ENCODE measurements at places on chromosomes 13 and 19. TPM values are rescaled to one million over a fixed set of nuclear protein-coding genes. Genes with fewer than 3 reads are reported as not detected.

- no peaks in the 10 kb centered on the region for H3K36me3 ChIP-seq
- no peak for DNase-seq
- H3K27ac ChIP-seq: no peak overlapping the region
- no peaks in the 10 kb centered on the region for H3K27me3 ChIP-seq
These were observed 6.7 kb downstream of the KLK14 start for GRCh38 chr19:51075998-51076397.

DNA sequence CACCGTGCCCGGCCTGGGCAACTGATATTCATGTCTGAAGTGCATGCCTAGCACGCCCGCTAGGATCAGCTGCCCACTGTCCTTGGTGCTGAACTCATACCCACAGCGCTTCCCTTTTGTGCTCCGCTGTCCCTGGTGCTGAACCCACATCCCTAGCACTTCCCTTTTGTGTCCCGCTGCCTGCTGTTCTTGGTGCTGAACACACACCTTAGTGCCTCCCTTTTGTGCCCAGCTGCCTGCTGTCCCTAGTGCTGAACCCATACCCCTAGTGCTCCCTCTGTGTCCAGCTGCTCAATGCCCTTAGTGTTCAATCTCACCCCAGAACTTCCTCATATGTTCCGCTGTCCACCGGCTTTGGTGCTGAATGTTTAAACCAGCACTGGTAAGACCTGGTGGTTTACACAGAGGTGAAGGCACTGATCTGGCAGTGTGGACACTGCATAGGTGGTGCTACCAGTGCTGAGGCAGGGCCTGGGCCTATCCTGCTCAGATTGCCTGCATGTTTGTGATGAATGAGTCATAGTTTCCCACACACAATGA lies 26.3 kb upstream of the SIGLEC11 start:
- no peak overlapping the region for H3K4me3 ChIP-seq
- peaks cover 20% of the 10 kb centered on the region for H3K36me3 ChIP-seq
- H3K4me1 ChIP-seq: peaks cover 14% of the 10 kb centered on the region
- DNase-seq: peak; percentile 93
- H3K27me3 ChIP-seq: no peaks in the 10 kb centered on the region

GRCh38 chr13:73828811-73829210 lies 305.4 kb downstream of the KLF12 start:
- no peaks in the 10 kb centered on the region for H3K27me3 ChIP-seq
- H3K27ac ChIP-seq: no peak overlapping the region
- no peak for DNase-seq
- no peak overlapping the region for H3K4me3 ChIP-seq
- peaks cover 51% of the 10 kb centered on the region for H3K4me1 ChIP-seq

PSG11 gene
- total RNA-seq: not detected

DNA sequence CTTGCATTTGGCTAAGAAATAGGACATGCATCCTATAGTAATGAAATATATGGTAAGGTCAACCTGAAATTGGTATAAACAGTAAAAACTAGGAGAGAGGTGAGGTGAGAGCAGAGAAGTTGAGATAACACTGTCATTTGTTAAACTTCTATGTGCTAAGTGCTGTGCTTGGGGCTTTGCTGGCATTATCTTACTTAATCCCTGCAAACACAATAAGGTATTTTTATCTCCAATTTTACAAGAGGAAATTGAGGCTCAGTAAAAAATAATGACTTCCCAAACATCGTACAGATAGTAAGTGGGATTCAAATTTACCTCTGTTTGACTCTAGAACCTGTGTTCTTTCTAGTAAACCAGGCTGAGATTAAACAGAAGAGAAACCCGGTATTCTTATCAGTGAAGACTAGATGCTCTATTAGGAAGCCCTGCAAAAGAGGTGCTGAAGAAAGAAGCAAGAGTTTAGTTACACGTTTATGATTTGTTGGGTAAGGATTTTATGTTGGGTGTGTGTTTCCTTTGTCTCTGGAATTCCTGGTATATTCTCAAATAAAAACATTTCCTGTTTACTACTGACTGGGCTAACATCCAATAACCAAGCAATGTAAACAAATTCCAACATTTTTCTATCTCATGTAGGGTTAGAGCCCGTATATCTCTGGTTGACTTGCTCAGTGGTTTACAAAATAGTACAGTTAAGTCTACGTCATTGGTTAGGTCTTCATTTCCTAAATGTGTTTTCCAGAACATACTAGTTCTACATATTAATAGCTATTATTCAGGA lies 137.3 kb upstream of the FNDC3A start:
- DNase-seq: no peak
- no peaks in the 10 kb centered on the region for H3K4me1 ChIP-seq
- peaks cover 2% of the 10 kb centered on the region for H3K27me3 ChIP-seq
- H3K36me3 ChIP-seq: peaks cover 3% of the 10 kb centered on the region
- H3K4me3 ChIP-seq: no peak overlapping the region
- H3K27ac ChIP-seq: no peak overlapping the region

- no peaks in the 10 kb centered on the region for H3K27me3 ChIP-seq
- no peak overlapping the region for H3K4me3 ChIP-seq
- no peak for DNase-seq
- H3K4me1 ChIP-seq: peaks cover 5% of the 10 kb centered on the region
- peaks cover 27% of the 10 kb centered on the region for H3K36me3 ChIP-seq
- H3K27ac ChIP-seq: no peak overlapping the region
These were observed 13.5 kb upstream of the ZNF554 start for GRCh38 chr19:2805991-2806649.

DNA sequence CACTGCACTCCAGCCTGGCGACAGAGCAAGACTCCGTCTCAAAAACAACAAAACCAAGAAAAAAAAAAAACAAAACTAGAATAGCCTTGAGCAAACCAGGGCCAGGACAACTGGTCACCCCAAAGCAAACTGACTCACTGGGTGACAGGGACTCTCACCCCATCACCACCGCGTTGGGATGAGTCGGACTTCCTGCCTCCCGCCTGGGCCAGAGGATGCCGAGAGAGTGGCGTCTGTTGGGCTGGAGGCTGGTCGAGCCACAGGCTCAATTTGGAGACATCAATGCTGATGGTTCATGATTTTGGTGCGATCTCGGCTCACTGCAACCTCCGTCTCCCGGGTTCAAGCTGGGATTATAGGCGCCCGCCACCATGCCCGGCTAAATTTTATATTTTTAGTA lies 11.6 kb downstream of the TMPRSS9 start:
- H3K4me1 ChIP-seq: no peaks in the 10 kb centered on the region
- no peak overlapping the region for H3K4me3 ChIP-seq
- peaks cover 5% of the 10 kb centered on the region for H3K27me3 ChIP-seq
- H3K36me3 ChIP-seq: no peaks in the 10 kb centered on the region
- no peak overlapping the region for H3K27ac ChIP-seq
- no peak for DNase-seq

GRCh38 chr13:51499841-51500240 lies 47.0 kb upstream of the INTS6 start:
- H3K4me3 ChIP-seq: no peak overlapping the region
- H3K27me3 ChIP-seq: peaks cover 8% of the 10 kb centered on the region

- H3K4me1 ChIP-seq: peaks cover 9% of the 10 kb centered on the region
- no peak overlapping the region for H3K4me3 ChIP-seq
- no peak overlapping the region for H3K27ac ChIP-seq
- peaks cover 3% of the 10 kb centered on the region for H3K27me3 ChIP-seq
- no peak for DNase-seq
These were observed 166.3 kb downstream of the STK24 start for GRCh38 chr13:98410612-98411011.

DNA sequence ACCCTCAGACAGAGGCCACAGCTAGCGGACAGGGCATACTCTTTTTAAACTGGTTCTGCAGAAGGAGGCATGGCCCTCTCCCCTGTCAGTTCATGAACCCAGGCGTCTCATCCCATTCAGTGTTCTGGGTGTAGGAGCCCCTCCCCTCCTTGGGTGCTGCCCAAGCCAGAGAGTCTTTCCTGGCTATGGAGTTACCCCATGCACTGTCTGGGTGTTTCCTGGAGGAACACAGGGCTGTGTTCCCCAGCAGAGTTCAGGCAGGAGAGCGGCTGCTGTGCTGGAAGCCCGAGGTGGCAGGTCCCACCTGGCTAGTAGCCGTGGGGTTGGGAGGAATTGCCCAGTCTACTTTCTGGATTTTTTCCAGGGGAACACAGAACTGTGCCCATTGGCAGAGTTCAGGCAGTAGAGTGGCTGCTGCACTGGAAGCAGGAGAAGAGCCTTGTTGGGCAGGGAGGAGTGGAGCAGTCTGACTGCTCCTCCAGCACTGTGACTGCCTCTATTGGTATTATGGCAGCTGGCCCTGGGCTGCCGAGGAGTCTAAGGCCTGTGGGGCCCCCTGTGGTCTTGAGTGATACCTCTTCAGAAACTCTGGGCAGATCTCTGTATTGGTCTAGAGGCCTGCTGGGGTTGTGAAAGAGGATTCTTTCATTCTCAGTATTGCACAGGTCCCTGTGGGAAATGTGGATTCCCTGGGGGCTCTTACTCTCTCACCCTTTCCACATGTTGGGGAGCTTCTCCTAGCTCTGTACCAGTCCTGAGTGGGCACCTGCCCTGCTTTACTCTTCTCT lies 168.3 kb downstream of the PCDH20 start:
- H3K27me3 ChIP-seq: no peaks in the 10 kb centered on the region
- H3K27ac ChIP-seq: no peak overlapping the region
- H3K4me1 ChIP-seq: no peaks in the 10 kb centered on the region
- H3K36me3 ChIP-seq: no peaks in the 10 kb centered on the region
- no peak overlapping the region for H3K4me3 ChIP-seq

DNA sequence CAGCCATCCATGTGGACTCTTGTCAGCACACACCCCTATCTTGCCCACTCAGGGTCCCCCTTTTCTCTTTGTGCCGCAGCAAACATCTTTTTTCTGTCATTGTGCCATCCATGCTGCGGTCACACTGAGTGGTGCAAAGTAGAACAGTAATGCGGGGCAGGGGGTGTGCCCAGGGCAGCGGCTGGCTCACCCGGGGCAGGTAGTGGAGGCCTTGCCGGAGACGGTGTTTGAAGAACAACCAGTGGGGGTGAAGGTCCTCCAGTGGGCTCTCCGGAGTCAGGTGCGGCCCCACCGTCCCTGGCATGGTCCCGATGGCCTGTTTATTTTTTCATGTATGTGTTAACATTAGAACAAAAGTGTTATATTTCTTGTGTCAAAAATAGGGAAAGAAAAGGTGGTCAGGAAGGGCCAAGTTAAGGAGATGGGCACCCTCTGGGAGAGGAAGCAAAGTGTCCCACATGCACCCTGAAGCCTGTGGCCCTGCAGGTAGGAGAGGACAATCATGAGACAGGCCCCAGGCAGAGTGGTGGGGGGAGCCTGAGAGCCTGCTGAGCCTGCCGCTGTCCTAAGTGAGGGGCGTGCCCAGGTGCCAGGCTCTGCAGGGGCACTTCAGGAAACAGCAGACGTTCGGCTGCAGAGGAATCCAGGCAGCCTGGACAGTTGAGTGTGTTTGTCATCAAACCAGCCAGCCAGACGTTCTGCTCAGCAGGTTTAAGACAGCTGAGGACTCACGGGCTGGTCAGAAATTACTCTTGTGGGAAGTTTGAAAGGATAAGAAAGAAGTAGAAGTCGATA lies 12.3 kb downstream of the TSSK6 start:
- H3K27ac ChIP-seq: peak overlapping the region; percentile 3
- no peaks in the 10 kb centered on the region for H3K4me1 ChIP-seq
- H3K4me3 ChIP-seq: no peak overlapping the region
- peaks cover 39% of the 10 kb centered on the region for H3K36me3 ChIP-seq

GRCh38 chr19:45016388-45017314 lies 15.4 kb downstream of the RELB start:
- peak overlapping the region; percentile 39 for H3K4me3 ChIP-seq
- H3K27me3 ChIP-seq: no peaks in the 10 kb centered on the region
- H3K27ac ChIP-seq: peak overlapping the region; percentile 88
- peak; percentile 87 for DNase-seq
- H3K36me3 ChIP-seq: peaks cover 21% of the 10 kb centered on the region

GRCh38 chr13:74133657-74134201 lies 475 bp downstream of the KLF12 start:
- peak overlapping the region; percentile 91 for H3K4me3 ChIP-seq
- H3K4me1 ChIP-seq: peaks cover 31% of the 10 kb centered on the region
- peaks cover 2% of the 10 kb centered on the region for H3K36me3 ChIP-seq

NFIC gene
- 20.8 TPM for total RNA-seq

GRCh38 chr19:55253842-55254624 lies 4.8 kb downstream of the PPP6R1 start:
- H3K27ac ChIP-seq: peak overlapping the region; percentile 99
- no peaks in the 10 kb centered on the region for H3K27me3 ChIP-seq
- H3K4me1 ChIP-seq: peaks cover 33% of the 10 kb centered on the region
- peak; percentile 81 for DNase-seq
- H3K36me3 ChIP-seq: peaks cover 64% of the 10 kb centered on the region
- peak overlapping the region; percentile 96 for H3K4me3 ChIP-seq

- peak overlapping the region; percentile 74 for H3K27ac ChIP-seq
- H3K36me3 ChIP-seq: peaks cover 17% of the 10 kb centered on the region
- peaks cover 38% of the 10 kb centered on the region for H3K4me1 ChIP-seq
These were observed 7.9 kb downstream of the MLLT1 start for GRCh38 chr19:6271721-6272410.

GRCh38 chr19:5686647-5687359 lies 3.3 kb upstream of the RPL36 start:
- peak; percentile 100 for DNase-seq
- peaks cover 13% of the 10 kb centered on the region for H3K4me1 ChIP-seq
- peaks cover 18% of the 10 kb centered on the region for H3K36me3 ChIP-seq
- no peaks in the 10 kb centered on the region for H3K27me3 ChIP-seq

TNFSF9 gene
- 3.0 TPM for total RNA-seq

GRCh38 chr13:74641586-74641985 lies 507.4 kb upstream of the KLF12 start:
- no peak overlapping the region for H3K4me3 ChIP-seq
- H3K27me3 ChIP-seq: peaks cover under 1% of the 10 kb centered on the region
- no peaks in the 10 kb centered on the region for H3K36me3 ChIP-seq
- no peak overlapping the region for H3K27ac ChIP-seq
- DNase-seq: no peak

GRCh38 chr19:46406976-46407375 lies 6.4 kb downstream of the CCDC8 start:
- no peak for DNase-seq
- no peak overlapping the region for H3K27ac ChIP-seq
- no peak overlapping the region for H3K4me3 ChIP-seq
- no peaks in the 10 kb centered on the region for H3K36me3 ChIP-seq

DNA sequence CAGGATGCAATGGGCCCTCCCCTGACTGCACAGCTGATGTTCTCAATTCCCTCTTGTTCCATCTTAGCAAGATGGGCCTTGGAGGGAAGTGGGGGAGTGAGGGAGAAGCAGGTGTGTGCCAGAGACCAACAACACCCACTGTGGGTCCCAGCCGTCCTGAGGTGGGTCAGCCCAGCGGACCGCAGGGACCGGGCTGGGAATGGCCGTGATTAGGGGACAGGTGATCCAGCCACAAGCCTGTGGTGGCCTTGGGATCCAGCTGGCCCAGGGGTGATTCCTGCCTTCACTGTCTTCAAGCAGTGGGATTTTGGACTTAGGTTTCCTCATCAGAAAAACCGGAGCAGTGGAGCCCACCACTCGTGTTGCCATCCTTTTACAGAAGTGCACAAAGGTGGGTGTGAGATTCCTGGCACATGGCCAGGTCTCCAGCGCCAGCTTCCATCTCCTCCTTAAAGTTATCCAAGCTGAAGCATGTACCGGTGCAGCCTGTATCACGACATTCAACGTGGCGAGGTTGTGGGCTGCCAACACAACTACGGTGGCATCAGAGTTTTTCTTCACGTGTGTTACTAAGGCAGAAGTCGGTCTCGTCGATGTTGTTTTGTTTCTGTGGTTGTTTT lies 9.0 kb upstream of the ATP11A start:
- no peak overlapping the region for H3K4me3 ChIP-seq
- no peaks in the 10 kb centered on the region for H3K4me1 ChIP-seq
- no peaks in the 10 kb centered on the region for H3K27me3 ChIP-seq
- DNase-seq: no peak
- H3K36me3 ChIP-seq: no peaks in the 10 kb centered on the region

OVOL3 gene
- not detected for total RNA-seq

GRCh38 chr19:10797541-10798256 lies 38.3 kb downstream of the TMED1 start:
- H3K36me3 ChIP-seq: peaks cover 26% of the 10 kb centered on the region
- H3K4me1 ChIP-seq: peaks cover 32% of the 10 kb centered on the region
- H3K27me3 ChIP-seq: no peaks in the 10 kb centered on the region

Data from activated CD8-positive, alpha-beta T cell treated with anti-CD3 and anti-CD28 coated beads for 36 hours (primary cell).